ENCODE measurements at places on chromosomes 5 and 9. TPM values are rescaled to one million over a fixed set of nuclear protein-coding genes. Genes with fewer than 3 reads are reported as not detected.

DNA sequence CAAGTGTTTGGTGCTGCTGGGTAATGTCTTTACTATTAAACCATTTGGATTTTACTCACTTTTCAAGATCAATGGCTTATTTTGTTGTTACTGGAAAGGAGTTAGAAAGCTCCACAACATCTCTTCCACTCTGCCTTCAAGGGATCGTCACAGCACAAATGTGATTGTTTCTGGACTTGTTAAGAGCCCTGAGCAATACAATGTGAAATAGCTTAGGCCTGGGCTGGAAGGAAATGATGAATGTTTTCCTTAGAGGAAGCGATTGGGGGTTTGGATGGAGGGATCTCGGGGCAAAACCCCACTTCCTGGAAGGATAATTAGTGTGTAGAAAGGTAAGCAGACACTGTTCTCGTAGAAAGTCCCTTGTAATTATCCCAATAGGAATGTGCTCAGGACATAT is 59.3 kb upstream of the MYO10 start:
- no peak for DNase-seq

- DNase-seq = no peak
Observed at GRCh38 chr5:38008198-38008597, 168.4 kb upstream of the GDNF start.

DNA sequence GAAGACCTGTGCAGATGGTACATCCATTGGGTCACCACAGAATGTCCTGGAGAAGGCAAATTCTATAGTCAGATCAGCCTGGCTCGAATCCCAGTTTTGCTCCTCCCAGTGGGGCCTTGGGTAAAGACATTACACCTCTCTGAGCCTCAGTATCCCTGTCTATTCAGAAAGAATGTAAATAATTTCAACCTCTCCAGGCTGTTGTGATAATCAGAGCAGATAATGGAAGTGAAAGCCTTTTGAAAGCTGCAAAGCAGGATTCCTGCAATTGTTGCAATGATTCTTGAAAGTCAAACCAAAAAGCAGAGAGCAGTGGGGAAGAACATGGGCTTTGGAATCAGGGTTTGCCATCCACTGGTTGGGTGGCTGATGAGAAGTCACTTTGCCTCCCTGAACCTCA is 63.2 kb downstream of the LHX2 start:
- no peak for DNase-seq

DNA sequence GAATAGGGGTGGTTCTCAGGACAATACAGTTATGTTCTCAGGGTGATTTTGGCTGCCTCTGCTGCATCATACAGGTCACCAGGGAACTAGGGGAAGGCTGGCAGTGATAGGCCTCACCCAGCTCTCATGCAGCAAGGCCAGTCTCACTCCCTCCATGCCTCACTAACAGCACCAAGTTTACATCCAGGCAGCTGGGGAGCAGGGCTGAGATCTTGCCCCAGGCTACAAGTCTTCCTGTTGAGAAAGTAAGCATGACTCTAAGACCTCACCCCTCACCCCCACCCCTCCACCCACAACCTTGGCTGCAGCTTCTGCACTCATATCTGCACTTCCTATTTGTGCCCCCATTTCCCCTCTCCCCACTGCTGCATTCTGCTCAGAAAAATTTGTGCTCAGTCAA is 481.2 kb downstream of the ACTL7B start:
- DNase-seq = no peak

- no peak for DNase-seq
Observed at GRCh38 chr5:107313921-107314320, 356.8 kb downstream of the EFNA5 start.

The HK3 gene
- total RNA-seq = not detected

Data from H7 (cell line).